Brain pericyte (primary cell): ENCODE measurements at places on chromosomes 11 and 22.

GRCh38 chr11:5174934-5175333, 20.4 kb upstream of the OR52A1 start:
- DNase-seq, result no peak

DNA sequence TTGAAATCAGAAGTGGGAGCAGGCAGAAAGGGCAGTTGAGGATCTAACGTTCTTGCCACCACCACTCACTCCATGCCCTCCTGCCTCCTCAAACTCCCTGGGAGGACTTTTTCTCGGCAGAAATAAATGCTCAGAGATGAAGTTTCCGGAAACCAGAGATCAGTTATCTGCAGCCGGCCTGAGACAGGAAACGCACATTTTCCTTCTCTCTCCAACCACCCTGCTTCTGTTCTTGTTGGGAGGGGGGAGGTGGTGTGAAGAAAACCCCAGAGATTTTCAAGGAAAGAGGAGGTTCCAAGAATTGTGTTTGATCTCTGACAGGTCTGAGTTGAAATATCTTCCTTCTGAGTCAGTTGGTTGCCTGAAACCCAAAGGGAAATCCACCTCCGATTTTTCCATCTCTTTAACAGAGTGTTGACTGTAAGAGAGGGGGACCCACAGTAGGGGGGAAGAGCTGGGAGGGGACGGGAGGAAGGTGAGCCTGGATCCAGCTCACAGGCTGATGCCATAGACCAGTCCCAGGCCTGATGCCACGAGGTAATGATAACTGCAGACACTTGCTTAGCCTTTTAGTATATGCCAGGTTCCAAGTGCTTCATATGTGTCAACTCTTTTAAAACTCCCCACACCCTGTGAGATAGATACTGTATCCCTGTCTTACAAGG, 100.8 kb downstream of the TRAF6 start:
- no peak for DNase-seq

DNA sequence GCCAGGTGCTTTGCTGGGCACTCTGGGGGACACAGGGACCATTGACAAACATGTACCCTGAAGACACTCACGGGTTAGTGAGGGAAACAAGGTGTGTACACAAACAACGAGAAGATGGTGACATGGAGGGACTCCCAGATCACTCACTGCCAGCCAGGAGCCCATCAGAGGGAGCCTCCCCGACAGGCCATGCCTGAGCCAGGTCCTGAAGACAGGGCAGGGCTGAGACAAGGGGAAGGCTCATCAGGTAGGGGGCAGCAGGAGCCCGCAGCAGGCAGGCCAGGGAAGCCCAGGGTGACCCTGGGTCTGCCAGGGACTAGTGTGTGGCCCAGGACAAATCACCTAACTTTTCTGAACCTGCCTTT, 127.9 kb downstream of the BUD13 start:
- no peak for DNase-seq

DNA sequence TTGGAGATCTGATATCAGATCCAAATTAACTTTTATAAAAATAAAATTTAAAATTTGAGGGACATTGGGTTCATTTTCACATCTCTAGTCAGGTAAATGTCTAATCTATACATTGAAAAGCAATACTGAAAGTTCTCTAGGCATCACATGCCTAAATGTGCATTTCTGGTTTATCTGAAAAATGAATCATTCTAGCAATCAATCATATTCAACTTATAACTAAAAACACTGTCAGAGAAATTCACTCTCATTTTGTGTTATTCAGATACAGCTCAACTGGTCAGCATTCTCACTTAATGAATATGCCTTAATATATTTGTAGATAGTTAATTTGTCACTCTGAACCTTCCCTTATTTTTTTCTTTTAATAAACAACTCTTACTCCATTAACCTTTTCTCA, 243.2 kb downstream of the CASP12 start:
- DNase-seq, result no peak

DNA sequence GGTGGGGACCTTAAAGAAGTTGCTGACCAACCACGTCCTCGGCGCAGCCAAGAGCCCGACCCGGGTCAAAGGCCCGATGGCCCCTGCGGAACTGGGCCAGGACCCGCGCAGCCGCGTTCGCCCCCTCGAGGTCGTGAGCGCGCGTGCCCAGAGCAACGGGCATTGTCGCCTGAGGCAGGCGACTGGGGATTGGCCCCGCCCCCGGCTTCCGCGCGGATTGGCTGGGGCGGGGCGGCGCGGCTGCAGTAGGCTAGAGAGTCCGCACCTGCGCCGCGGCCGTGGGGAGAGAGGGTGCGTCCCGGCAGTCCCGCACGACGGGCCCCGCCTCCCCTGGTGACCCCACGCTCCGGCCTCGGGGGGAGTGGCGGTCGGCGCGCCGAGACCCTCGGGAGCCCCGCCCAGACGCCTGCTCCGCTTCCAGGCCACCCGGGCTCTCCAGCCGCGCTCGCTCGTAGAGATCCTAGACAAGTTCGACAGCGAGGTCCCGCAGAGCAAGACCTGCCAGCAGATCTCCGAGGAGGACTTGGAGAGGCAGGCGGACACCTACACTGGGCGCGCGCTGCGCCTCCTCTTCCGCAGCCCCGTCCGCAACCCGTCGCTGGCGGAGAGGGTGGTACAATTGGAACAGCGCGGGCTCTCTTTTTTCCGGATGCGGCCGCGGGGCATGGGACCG, 8.3 kb upstream of the PPIL2 start:
- no peak for DNase-seq

DNA sequence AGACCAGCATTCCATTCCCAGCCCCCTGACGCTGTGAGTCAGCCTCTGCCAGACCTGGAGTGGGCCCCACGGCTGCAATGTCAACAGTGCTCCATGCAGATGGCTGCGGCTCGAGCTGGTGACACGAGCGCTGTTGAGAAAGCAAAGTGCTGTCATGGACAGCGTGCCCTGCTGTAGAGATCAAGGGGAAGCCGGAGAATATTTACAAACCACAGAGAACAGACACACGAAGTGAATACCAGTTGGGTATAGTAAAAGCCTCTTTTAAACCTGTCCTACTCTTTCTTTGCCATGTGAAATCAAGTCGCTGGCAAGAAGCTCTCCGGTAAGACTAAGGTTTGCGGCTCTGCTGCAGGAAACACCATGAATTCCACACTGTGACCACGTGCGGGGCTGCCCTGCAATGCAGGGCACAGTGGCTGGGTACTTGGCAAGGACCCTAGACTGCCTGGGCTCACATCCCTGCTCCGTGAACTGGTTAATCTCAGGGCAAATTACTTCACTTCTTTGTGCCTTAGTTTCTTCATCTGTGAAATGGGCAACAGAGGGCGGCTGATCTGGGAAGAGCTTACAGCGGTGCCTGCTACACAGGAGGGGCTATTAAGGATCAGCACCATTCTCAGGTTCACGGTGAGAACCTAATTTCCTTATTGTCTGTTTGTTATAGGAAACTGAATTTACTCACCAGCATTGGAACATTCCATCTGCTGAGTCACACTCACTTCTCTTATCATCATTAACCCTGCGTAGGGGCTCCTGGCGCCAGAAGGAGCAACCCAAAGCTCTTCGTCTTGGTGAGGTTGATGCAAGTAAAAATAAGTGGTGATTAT, 27.8 kb upstream of the ELFN2 start:
- no peak for DNase-seq

- no peak for DNase-seq
Observed at GRCh38 chr11:75326439-75326810, 25.0 kb downstream of the ARRB1 start.

GRCh38 chr11:117950301-117950700, 21.1 kb upstream of the TMPRSS13 start:
- no peak for DNase-seq

DNA sequence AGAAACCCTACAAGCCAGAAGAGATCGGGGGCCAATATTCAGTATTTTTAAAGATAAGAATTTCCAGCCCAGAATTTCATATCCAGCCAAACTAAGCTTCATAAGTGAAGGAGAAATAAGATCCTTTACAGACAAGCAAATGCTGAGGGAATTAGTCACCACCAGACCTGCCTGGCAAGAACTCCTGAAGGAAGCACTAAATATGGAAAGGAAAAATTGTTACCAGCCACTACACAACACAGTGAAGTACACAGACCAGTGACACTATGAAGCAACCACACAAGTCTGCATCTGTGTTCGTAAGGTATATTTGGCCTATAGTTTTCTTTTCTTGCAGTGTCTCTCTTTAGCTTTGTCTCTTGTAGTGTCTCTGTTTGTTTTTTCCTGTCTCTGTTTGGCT, 29.0 kb downstream of the TMEM225 start:
- no peak for DNase-seq

DNA sequence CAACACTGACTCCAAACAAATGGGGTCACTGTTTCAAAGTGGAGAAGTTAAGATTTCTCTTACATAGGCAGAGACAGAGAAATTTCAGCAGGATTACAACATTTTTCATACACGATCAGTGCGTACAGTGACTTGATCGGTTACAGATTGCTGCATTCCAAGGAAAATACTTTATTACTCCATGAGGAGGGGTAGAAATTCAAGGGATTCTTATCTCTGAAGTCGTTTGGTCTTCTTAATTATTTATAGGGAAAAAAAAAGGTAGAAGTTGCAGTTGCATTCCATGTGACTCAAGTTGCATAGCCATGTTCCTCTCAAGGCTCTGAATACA, 10.7 kb upstream of the SMIM38 start:
- DNase-seq, result no peak

- no peak for DNase-seq
Observed at GRCh38 chr22:47034076-47034808, 271.8 kb downstream of the TBC1D22A start.

- no peak for DNase-seq
Observed at GRCh38 chr11:130731401-130731800, 184.9 kb downstream of the SNX19 start.

- DNase-seq, result no peak
Observed at GRCh38 chr22:18909556-18909955, 3.4 kb downstream of the DGCR6 start.

GRCh38 chr11:1308743-1309497, 512 bp downstream of the TOLLIP start:
- no peak for DNase-seq

GRCh38 chr11:35907648-35908431, 36.0 kb upstream of the LDLRAD3 start:
- peak; percentile 48 for DNase-seq

DNA sequence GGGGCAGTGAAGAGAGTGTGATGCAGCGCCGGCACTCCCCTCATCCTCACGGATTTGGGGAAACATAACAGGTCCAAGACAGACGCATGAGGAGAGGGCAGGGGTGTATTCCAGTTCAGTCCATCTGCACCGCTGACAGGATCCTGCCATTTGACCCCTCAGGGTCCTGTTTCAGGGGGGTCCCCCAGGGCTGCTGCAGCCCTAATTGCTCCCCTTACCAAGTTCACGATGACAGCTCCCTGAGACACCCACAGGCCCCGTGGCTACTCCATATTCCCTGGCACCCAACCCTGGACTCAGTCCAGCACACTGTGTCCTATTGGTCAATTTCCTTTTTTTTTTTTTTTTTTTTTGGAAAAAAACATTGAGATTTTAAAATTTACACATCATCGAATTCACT, 41.5 kb downstream of the SHANK2 start:
- DNase-seq, result no peak

- DNase-seq, result no peak
Observed at GRCh38 chr22:37808294-37808657, 542 bp downstream of the GCAT start.

- no peak for DNase-seq
Observed at GRCh38 chr11:128691802-128692752, 1.8 kb upstream of the FLI1 start.

- no peak for DNase-seq
Observed at GRCh38 chr11:78158987-78159652, 19.7 kb upstream of the ALG8 start.

GRCh38 chr11:119684361-119685110, 44.5 kb downstream of the NECTIN1 start:
- DNase-seq, result no peak

DNA sequence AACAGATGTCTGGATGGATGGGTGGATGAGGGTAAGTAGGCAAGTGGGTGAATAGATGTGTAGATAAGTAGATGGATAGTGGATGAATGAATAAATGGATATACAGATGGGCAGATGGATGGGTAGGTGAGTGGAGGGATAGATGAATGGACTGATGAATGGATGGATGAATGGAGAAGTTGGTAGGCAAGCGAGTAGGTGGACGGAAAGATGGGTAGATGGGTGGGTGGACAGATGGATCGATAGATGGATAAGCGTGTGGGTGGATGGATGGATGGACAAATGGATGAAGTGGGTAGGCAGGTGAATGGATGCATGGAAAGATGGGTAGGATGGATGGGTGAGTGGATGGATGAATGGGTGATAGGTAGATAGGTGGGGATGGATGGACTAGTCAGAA, 393.2 kb downstream of the SHANK2 start:
- no peak for DNase-seq

- no peak for DNase-seq
Observed at GRCh38 chr11:76793391-76794291, 10.5 kb downstream of the TSKU start.

DNA sequence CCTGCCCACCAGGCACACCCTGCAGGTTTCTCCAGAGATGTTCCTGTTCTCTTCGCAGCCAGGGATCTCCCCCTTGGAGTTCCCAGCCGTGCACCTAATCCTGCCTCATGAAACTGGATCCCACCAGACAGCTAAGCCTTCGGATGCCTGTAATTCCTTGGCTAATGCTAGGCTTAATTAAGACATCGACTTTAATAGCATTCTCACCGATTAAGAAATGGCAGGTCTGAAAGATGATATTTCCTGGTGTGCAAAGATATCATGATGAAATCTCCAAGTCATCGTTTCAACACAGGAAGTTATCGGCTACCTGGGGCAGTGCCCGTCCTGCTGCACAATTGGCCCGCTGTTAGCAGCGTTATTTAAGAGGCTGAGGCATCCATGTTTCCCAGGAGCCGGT, 41.5 kb upstream of the CCND1 start:
- no peak for DNase-seq

GRCh38 chr11:118634431-118635236, 27.2 kb downstream of the PHLDB1 start:
- DNase-seq, result no peak
